NCI-H187 treated with DMSO at 0.1 percent for 48 hours (cell line): ENCODE measurements at places on chromosomes 5 and 9.

GRCh38 chr9:107673861-107674720 is 184.5 kb upstream of the KLF4 start:
- no peak for DNase-seq

GRCh38 chr5:83400701-83401100 is 70.8 kb upstream of the VCAN start:
- DNase-seq, result no peak

- DNase-seq, result no peak
Observed at GRCh38 chr9:89862316-89862715, 257.5 kb downstream of the GADD45G start.

- DNase-seq, result no peak
Observed at GRCh38 chr5:64147849-64148441, 17.7 kb upstream of the RNF180 start.

GRCh38 chr9:103193992-103194391 is 198.9 kb downstream of the CYLC2 start:
- DNase-seq, result no peak

DNA sequence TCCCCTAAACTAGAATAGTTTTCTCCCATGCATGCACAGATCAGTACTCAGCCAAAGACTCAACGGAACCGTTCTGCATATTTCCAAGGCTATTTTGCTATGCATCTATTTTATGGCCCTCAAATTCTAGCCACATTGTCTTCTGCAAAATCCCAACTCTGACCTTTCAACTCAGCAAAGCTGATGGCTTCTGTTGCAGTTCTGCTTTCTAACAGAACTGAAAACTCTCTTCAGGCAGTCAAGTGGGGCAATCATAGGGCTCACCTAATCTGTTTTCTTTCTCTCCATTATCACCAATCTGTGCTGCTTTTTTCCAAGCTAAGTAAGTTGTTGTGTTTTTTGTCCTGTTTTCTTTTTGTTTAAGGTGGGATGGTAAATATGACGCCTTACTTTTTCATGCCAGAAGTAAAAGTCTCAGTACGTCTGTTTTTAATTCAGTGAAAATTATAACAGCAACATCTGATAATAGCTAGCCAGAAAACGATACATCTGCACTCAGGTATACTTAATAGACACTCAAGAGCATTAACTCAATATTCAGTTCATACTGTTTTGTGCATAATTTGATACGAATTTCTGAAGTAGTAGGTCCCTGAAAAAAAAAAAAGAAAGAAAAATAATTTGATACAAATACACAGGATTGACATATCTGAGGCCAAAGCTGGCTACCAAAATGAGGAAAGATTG is 454.3 kb downstream of the TLE1 start:
- DNase-seq, result no peak

DNA sequence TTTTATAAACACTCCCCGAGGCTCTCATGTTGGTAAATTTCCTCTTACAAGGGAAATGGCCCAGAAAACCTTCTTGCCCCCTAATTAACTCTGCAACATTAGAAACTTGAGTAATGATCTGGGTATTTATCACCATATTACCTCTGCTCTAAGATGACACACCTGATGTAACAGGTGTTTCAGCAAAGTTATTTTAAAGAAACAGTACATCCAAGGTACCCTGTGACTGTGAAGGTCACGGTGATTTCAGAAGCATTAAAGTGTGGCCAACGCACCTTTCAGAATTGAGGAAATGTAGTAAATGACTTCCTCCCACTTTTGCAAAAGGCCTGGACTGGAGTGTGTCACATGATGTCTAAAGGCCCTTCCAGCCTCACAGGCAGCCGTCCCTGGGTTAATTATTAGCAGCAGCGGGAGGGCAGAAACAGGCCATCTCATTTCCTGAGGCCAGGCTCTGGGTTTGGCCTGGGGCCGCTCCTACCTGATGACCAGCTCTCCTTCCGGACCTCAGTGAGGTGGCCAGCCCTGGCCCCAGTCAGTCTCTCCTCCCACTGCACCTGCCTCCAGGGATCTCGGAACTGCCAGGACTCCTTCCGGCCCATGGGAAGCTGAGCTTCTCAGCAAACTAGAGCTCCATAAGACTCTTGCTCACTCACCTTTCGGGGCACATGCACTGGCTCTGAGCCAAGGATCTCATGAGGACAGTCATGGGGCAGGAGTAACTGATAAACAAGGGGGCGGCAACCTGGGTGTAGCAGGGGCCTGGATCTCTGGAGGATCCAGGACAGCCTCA is 20.7 kb downstream of the PTPN3 start:
- peak; percentile 31 for DNase-seq

DNA sequence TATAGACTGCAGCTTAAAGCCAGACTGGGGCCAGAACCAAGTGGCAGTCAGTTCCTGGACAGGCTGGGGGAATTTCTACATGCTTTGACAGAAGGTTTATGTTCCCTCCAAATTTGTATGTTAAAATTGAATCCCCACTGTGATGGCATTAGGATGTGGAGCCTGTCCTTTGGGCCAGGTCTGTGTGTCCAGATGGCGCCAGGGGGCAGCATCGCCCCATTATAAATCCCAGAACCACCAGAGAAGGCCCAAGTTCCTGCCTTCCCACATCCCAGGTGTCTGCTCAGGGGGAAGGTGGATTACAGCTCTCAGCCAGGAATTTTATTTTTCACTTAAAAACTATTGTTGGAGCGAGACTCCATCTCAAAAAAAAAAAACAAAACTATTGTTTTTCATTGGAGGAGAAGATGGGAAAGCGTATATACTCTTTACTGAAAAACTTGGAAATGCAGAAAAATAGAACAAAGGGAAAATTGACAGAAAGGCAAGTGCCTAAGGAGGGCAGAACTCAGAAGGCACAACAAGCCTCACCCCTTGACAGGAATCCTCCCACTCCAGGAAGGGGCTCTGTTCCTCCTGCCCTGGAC is 5.0 kb downstream of the IL3 start:
- no peak for DNase-seq

GRCh38 chr9:20701060-20701459 is 17.0 kb downstream of the FOCAD start:
- DNase-seq, result no peak

DNA sequence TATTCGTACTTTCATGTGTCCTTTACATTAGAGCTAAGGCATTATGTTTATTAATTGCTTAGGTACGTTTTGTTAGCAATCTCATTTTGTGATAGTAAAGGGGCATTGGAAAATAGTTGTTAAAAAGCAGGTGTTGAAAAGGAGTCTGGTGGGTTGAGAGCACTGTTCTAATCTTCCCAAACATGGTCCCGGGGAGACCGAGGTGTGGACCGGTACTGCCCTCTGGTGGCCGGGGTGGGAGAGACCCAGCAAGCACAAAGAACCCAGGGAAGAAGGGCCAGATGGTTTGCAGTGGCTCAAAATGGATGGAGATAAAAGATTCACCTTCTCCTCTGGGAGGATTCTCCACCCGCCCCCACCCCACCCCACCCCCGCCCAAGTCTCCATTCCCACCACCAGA is 26.1 kb downstream of the IDNK start:
- no peak for DNase-seq
